ENCODE measurements at places on chromosomes 7 and 10. TPM values are rescaled to one million over a fixed set of nuclear protein-coding genes. Genes with fewer than 3 reads are reported as not detected.

- H3K4me1 ChIP-seq, result peaks cover 48% of the 10 kb centered on the region
- H3K27me3 ChIP-seq, result no peaks in the 10 kb centered on the region
- H3K27ac ChIP-seq, result peak within 1 kb of the TSS; percentile 84
Measured at GRCh38 chr7:22726907-22727713, at the start of gene IL6. IL6 (plus strand) TSS chr7:22727200; CDS start chr7:22727263, 63 bp downstream.

DNA sequence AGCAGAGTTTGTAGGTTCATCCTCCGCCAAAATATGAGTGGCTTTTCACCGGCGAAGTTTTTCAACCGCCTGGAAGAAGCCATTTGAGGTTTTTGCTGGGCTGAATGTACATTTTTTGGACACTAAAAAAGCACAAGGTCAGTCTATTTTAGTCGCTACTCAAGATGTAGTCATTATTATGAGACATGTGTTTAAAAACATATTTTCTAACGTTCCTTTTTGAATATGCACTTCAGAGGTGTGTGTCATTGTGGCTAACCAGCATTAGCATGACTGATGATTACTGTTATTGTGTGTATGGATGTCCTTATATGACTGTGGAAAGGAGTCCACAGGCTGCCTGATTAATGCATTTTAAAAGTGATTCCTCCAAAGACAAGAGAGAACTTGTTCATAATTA is 605.4 kb downstream of the INHBA start:
- DNase-seq, result no peak
- no peaks in the 10 kb centered on the region for H3K36me3 ChIP-seq
- H3K4me3 ChIP-seq, result no peak overlapping the region
- no peaks in the 10 kb centered on the region for H3K27me3 ChIP-seq
- H3K4me1 ChIP-seq, result no peaks in the 10 kb centered on the region

DNA sequence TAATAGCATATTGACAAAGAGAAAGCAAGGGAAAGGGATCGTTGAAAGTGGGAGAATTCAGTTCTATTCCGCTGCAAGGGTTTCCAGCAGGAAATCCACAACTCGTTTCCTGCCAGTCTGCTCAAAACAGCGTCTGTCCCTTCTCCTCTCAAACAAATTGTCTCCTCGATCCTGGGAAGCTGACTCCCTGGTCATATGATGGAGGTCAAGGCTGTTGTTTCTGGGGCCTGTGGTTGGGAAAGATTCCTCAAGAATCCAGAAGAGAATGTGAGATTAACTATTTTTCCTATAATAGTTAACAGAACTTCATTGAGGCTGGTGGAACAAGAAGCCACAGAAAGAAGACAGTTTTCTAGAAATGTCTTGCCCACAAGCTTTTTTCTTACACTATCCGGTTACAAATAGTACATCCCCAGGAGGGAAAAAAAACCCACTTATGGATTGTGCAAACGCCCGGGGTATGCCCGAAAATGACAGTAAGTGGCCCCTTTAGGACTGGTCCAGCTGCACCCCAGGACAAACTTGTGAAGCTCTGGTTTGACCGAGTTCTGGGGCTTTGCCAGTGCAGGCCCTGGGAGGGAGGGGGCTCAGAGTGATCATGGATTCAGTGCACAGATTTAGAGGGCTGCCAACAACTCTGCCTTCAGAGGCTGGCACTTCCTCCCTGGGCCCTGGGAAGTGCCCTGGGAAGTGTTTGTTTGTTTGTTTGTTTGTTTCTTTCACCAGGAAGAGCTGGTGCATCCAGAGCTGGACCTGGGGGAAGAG is 49.4 kb upstream of the CTBP2 start:
- H3K27ac ChIP-seq, result no peak overlapping the region
- H3K36me3 ChIP-seq, result no peaks in the 10 kb centered on the region

GRCh38 chr10:80465839-80466590 is 11.9 kb downstream of the TSPAN14 start:
- H3K4me1 ChIP-seq, result peaks cover 100% of the 10 kb centered on the region
- no peaks in the 10 kb centered on the region for H3K36me3 ChIP-seq
- no peaks in the 10 kb centered on the region for H3K27me3 ChIP-seq
- no peak for DNase-seq

NPY4R gene
- not detected for total RNA-seq

SPDYE2B gene
- total RNA-seq, result not detected

DNA sequence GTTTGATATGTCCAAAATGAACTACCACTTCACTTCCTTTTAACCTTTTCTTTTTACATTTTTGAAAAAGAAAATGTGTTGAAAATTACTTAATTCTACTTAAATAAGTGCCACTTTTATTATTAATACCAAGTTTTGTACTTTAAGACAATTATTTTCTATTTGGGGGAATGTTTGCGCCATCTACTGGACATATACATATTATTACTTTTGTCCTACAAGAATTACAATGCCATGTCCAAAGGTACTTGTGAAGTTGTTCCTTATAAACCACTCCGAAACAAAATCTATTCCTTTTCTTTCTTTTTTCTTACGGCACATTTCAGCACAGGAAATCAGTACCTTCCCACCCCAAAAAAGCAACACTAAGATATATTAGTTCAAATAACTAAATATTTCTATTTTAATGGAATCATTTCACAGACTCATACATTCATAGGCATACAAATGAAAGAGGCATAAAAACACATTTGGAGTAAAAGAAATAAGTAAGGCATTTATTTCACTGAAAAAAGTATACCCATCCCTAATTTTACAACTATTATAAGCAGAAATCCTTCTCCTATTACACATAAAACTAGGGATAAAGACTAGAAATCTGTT is 169.9 kb downstream of the RNF133 start:
- H3K36me3 ChIP-seq, result no peaks in the 10 kb centered on the region
- no peak for DNase-seq
- H3K4me1 ChIP-seq, result no peaks in the 10 kb centered on the region
- H3K27me3 ChIP-seq, result no peaks in the 10 kb centered on the region
- H3K4me3 ChIP-seq, result no peak overlapping the region
- H3K27ac ChIP-seq, result no peak overlapping the region

GRCh38 chr10:66239062-66239461 is 686.8 kb upstream of the LRRTM3 start:
- no peaks in the 10 kb centered on the region for H3K36me3 ChIP-seq
- H3K27ac ChIP-seq, result no peak overlapping the region
- no peak for DNase-seq
- H3K4me1 ChIP-seq, result no peaks in the 10 kb centered on the region
- no peaks in the 10 kb centered on the region for H3K27me3 ChIP-seq

DNA sequence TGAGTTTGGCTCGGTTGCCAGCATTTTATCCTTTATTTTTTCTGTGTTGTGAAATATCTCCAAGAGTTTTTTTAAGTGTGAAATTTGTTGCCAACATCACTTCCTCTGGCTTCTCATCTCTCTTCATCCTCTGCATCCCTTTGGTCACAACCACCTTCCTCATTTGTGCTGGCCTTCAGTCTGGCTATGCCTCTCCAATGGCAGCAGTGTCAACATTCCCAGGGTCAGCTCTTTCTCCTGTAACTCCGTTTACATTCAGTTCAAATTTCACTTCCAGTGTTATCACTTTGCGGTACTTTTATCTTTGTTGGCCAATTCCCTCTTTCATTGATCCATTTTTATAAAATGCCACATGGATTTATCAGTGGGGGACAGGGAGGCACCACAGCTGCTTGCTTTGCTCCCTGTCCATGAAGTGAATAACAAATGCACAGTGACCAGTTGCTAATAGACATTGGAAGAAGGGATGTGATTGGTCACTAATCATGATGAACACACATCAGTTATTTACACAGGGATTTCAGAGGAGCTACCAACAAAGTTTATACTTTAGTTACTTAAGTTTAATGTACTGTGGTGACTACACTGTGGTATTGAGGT is 311.4 kb upstream of the LRGUK start:
- no peak for DNase-seq
- no peaks in the 10 kb centered on the region for H3K4me1 ChIP-seq
- peaks cover 3% of the 10 kb centered on the region for H3K36me3 ChIP-seq
- H3K27ac ChIP-seq, result no peak overlapping the region

GRCh38 chr10:29851241-29851640 is 208.1 kb downstream of the JCAD start:
- no peaks in the 10 kb centered on the region for H3K27me3 ChIP-seq
- no peak overlapping the region for H3K4me3 ChIP-seq
- DNase-seq, result no peak
- no peaks in the 10 kb centered on the region for H3K36me3 ChIP-seq
- H3K4me1 ChIP-seq, result peaks cover 6% of the 10 kb centered on the region
- H3K27ac ChIP-seq, result no peak overlapping the region

DNA sequence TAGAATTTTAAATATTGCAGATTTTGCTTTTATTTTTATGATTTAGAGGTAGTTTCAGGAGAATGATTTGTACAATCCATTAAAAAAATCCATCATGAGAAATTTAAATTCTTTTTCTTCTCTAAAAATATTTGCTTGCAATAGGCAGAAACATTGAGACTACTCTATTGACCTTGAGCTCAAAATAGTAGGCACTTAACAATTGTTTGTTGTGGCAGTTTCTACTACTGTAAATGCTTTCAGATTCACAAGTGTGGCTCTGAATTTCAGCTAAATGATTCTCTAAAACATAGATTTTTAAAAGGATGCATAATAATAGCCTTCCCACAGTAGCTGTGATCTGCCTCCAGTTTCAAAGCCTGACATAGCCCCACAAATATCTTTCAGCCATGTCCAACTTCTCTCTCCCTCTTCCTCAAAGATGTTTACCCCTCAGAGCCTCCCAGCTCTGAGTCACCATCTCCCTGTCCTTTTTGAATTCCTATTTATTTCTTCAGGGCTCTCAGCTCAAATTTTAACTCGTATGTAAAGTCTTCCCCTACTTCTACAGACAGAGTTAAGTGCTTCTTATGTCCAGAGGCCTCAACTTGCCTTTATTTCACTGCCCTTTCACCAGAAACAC is 160.5 kb downstream of the AOAH start:
- H3K27me3 ChIP-seq, result no peaks in the 10 kb centered on the region
- H3K27ac ChIP-seq, result no peak overlapping the region
- no peaks in the 10 kb centered on the region for H3K36me3 ChIP-seq

GATA3 gene
- total RNA-seq, result 6.3 TPM

- H3K4me3 ChIP-seq, result no peak overlapping the region
- no peak overlapping the region for H3K27ac ChIP-seq
- no peaks in the 10 kb centered on the region for H3K36me3 ChIP-seq
Measured at GRCh38 chr7:138606236-138606635, 94.9 kb downstream of the SVOPL start.

DNA sequence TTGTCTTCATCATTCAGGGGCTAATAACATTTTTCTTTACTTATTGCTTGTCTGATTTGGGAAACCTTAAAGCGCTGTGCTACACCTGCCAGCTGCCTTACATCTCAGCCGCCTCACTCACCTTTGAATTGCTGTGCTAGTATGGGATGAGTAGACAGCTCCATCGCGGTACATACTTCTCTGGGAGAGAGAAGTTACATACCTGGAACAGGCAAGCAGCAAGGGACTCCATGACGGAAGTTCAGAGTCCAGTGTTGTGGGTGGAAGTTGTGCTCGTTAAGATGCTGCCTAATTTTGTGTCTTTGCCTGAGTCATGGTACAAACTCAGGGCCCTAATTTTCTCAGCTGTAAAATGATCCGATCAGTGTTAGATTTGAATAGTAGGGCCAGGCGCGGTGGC is 1.9 kb downstream of the NUB1 start:
- H3K27me3 ChIP-seq, result no peaks in the 10 kb centered on the region
- H3K4me3 ChIP-seq, result no peak overlapping the region
- H3K4me1 ChIP-seq, result peaks cover 17% of the 10 kb centered on the region
- H3K36me3 ChIP-seq, result peaks cover 37% of the 10 kb centered on the region

GRCh38 chr7:71251706-71252105 is 119.8 kb downstream of the GALNT17 start:
- no peaks in the 10 kb centered on the region for H3K27me3 ChIP-seq
- no peak overlapping the region for H3K27ac ChIP-seq
- no peaks in the 10 kb centered on the region for H3K4me1 ChIP-seq
- no peak for DNase-seq
- H3K4me3 ChIP-seq, result no peak overlapping the region
- H3K36me3 ChIP-seq, result no peaks in the 10 kb centered on the region

DNA sequence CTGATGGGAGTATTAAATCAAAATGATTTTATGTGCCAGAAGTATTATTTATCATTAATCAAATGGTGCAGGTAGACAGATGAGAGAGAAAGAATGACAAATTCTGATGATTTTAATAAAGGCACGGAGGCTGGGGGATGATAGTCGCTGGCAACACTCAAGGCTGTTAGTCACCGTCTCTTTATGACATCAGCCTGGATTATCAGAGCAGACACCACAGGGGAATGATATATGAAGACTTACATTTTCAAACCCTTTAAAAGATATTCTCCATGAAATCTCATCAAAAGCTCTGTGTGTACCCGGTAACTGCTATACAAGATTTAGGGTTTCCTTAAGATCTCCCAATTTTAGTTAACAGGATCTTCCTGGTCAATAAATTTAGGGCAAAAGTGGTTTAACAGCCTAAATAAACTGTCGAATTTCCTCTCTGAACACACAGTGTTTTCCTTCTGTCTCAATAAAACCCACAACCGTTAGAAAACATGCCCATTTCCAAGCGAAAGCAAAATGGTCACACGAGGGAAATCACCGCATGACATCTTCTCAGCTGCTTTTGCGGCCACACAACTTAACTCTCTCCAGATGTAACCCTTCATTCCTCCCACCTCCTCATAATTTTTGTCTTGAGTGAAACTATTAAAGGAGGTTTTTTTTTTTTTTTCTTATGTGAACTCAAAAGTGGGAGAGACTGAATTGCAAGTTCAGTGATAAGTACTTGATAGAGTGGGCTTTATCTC is 133.2 kb upstream of the FAM171A1 start:
- no peaks in the 10 kb centered on the region for H3K36me3 ChIP-seq
- no peaks in the 10 kb centered on the region for H3K27me3 ChIP-seq
- no peaks in the 10 kb centered on the region for H3K4me1 ChIP-seq
- H3K4me3 ChIP-seq, result no peak overlapping the region
- H3K27ac ChIP-seq, result no peak overlapping the region
- no peak for DNase-seq

- no peaks in the 10 kb centered on the region for H3K36me3 ChIP-seq
- H3K27ac ChIP-seq, result no peak overlapping the region
- H3K4me1 ChIP-seq, result no peaks in the 10 kb centered on the region
- DNase-seq, result peak; percentile 76
Measured at GRCh38 chr7:155337946-155338631, 40.4 kb downstream of the INSIG1 start.

GRCh38 chr10:84329196-84329611 is 815 bp downstream of the CCSER2 start:
- peak overlapping the region; percentile 88 for H3K27ac ChIP-seq
- peak overlapping the region; percentile 96 for H3K4me3 ChIP-seq
- H3K4me1 ChIP-seq, result peaks cover 21% of the 10 kb centered on the region

- no peak overlapping the region for H3K27ac ChIP-seq
- H3K4me3 ChIP-seq, result no peak overlapping the region
- no peaks in the 10 kb centered on the region for H3K4me1 ChIP-seq
- no peaks in the 10 kb centered on the region for H3K36me3 ChIP-seq
- DNase-seq, result no peak
- no peaks in the 10 kb centered on the region for H3K27me3 ChIP-seq
Measured at GRCh38 chr10:86106616-86107015, 260.0 kb downstream of the GRID1 start.

DNA sequence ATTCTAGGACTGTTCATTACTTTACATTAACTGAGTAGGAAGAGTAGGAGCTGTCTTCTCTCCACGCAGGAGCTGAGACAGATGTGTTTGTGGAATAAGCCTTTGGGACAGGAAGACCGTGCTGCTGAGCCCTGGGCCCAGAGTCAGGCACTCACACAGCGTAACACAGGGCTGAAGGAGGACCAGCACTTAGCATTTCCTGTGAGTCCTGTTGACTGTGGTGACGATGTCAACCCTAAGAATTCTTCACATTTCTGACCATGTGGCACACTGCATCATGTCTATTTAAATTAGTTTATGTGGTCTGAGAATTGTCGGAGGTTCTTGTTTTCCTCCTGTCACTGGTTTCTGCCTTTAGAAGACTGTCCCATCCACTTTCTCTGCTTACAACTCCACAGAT is 117.2 kb downstream of the PIP4K2A start:
- no peaks in the 10 kb centered on the region for H3K36me3 ChIP-seq
- no peak overlapping the region for H3K27ac ChIP-seq
- peaks cover 9% of the 10 kb centered on the region for H3K4me1 ChIP-seq

CPN1 gene
- total RNA-seq, result not detected

All from upper lobe of left lung (tissue), 6 donors.